ENCODE measurements at places on chromosomes 3 and 15. TPM values are rescaled to one million over a fixed set of nuclear protein-coding genes. Genes with fewer than 3 reads are reported as not detected.

GRCh38 chr15:67735896-67736295 lies 89.4 kb upstream of the SKOR1 start:
- DNase-seq, result no peak

Gene LRRK1
- total RNA-seq, result 5.7 TPM

- DNase-seq, result no peak
Measured at GRCh38 chr15:48858401-48858800, 19.5 kb upstream of the EID1 start.

Gene TGM4
- total RNA-seq, result not detected

GRCh38 chr3:89682556-89682955 lies 575.1 kb downstream of the EPHA3 start:
- DNase-seq, result no peak

Gene HMCES
- total RNA-seq, result 27.5 TPM

Gene PAK6
- total RNA-seq, result 31.5 TPM

Gene TEX55
- total RNA-seq, result not detected

GRCh38 chr3:177089110-177089509 lies 108.2 kb downstream of the TBL1XR1 start:
- no peak for DNase-seq

GRCh38 chr3:135451037-135451785 lies 514.3 kb upstream of the PPP2R3A start:
- no peak for DNase-seq

GRCh38 chr3:82891028-82891427 lies 1129.6 kb upstream of the GBE1 start:
- no peak for DNase-seq

Gene IL17RD
- 10.4 TPM for total RNA-seq

Gene HCN4
- not detected for total RNA-seq

DNA sequence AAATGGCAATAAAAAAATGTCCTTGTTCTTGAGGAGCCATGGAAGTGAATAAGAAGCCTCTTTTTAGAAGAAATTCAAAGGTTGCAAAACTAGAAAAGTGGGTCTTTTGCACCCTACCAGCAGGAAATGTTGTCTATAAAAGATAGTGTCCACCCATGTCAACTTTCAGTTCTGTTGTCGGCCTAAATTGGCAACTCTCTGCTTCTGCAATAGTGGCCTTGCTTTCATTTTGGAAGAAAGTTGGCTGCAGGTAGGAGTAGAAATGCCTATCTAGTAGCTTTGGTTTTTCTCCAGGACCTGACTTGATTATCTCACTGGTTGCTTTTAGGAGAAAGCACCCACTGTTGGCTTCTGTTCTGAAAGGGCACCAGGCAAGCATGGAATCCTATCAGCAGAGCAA lies 85.4 kb downstream of the TMEM108 start:
- DNase-seq, result no peak

DNA sequence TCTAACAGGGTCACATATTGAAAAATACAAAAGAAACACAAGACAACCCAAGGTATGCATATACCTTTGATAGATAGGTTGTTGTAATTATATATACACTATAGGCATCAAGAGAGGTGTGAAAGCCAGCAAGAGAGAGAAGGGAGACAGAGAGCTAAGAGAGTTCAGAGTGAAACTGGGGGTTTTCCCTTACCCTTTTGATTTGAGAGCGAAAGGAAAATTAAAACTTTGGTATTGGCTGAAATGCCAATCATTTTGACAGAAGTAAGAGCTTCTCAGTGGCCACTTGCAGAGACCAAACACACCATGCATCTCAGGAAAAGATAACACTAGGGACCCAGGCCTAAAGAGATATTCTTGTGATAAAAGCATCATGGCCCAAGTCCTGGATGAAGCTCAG lies 183.6 kb downstream of the SHOX2 start:
- DNase-seq, result no peak
